ENCODE measurements at places on chromosomes 11 and 22.

DNA sequence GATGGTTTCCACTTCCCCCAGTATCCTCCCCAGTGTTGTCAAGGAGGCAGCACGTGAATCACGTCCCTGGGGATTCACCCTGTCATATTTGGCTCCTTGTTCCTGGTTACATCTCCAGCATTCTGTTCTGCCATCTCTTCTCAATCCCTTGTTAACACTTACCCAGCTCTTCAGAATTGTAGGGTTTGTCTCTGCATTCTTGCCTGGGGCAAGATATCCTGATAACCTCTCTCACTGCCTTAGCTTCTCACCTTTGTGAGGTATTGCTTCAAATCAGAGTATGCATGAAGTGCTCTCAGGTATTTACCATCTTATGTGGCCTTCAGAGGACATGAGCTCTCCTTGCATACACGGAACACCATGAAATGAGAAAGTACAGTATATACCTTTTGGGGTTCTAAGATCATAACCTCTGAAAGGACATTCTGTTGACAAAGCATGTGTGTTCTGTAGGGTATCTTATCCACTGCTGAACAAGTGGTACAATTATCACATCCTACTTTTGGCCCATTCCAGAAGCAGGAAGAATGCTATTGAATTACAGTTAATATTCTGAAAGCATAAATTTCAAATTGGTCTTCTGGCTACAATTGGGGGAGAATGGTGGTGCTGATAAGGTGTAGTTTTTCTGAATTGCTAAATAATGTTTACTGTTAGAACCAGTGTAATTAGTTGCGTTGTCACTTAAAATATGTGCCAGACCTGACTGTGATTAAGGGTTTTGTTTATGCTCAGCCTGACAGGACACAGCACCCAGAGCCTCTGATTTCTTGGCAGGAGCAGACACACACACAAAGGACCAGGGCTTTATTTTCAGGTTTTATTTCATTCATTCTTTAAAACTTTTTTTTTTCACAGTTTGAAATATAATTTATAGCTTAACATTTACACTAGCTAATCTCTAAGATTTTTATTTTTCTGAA lies 32.7 kb downstream of the VSTM5 start:
- DNase-seq, result no peak

DNA sequence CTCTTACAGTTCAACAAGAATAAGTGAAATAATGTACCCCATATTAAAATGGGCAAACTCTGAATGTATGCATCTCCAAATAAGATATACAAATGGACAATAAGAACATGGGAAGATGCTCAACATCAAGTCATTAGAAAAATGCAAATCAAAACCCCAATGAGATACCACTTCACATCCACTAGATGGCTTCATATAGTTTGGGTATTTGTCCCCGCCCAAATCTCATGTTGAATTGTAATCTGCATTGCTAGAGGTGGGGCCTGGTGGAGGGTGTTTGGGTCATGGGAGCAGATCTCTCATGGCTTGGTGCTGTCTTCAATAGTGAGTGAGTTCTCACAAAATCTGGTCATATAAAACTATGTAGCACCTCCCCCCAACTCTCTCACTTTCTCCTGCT lies 5.7 kb downstream of the MPZL2 start:
- DNase-seq, result no peak

DNA sequence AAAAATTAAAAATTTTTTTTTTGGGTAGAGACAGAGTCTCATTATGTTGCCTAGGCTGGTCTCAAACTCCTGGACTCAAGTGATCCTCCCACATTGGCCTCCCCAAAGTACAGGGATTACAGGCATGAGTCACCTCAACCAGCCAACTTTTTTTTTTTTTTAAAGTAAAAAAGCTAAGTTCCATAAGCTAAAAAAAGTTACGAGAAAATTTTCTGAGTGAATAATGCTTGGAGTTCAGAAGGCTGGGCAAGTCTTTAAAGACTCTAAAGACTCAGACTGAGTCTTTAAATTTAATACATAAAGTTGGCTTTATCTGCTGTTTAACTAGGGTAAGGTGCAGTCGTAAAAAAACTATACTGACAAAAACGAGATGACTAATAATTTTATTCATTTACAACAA lies 5.6 kb downstream of the DDX6 start:
- DNase-seq, result no peak

GRCh38 chr11:125300791-125301218 lies 136.3 kb downstream of the PKNOX2 start:
- DNase-seq, result no peak

DNA sequence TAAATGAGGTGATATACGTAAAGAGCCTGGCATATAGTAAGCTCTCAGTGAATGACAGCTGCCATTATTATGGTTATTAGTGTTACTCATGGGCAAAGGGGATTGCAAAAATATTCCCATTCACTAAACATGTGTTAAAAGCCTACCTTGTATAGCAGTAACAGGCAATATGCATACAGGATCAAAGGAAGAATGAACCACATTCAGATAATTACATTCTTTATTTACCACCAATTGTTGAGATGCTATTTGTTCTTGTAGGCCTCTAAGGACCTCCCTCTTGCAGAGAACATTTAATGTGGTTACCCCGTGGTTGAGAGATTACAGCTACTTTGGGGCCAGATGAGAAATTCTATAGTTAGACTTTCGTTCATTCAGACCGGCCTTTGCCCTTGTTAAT lies 82.7 kb upstream of the DRD2 start:
- DNase-seq, result no peak

DNA sequence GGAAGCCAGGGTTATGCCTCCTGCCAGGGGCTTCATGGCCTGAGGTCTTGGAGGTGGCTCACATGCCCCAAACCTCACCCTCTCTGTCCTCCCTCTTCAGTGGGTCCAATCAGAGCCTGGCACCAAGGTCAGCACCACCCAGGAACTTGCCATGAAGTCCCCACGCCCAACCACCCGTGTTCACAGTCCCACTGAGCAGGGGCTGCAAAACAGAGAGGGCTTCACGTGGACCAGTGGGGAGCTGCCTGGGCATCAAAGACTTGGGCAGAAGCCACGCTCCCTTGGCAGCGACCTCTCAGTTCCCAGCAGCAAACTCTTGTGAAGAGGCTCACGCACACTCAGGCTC lies 425.8 kb upstream of the B3GAT1 start:
- DNase-seq, result no peak

DNA sequence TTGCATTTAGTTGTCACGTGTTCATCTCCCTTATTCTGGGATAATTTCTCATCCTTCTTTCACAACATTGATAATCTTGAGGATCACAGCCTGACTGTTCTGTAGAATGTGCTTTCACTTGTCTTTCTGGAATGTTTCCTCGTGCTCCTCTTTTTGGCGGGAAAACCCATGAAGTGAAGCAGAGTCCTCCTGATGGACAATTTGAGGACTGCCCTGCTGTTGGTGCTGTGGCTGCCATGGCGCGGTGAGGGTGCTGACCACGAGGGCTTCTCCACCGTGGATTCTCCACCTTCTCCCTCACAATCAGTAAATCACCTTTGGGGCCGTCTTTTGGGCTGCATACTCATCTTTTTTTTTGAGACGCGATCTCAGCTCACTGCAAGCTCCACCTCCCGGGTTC lies 946.9 kb downstream of the BRD1 start:
- DNase-seq, result no peak

DNA sequence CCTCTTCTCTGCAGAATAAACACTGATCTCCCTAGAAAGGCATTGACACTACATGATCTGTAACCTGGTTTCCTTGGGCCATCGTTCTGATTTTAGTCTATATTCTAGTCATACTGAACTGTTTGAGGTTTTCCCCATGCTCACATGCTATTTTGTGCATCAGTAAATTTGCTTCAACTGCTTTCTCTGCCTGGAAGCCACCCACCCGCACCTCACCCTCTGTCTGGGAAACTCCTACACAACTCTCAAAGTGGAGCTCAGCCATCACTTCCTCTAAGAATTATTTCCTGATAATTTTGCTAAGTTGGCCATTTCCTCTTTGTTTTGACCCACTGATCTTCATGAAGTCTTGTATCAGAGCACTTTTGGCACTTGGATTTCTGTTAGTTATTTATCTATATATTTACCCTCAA lies 36.1 kb downstream of the MMP20 start:
- peak; percentile 14 for DNase-seq

DNA sequence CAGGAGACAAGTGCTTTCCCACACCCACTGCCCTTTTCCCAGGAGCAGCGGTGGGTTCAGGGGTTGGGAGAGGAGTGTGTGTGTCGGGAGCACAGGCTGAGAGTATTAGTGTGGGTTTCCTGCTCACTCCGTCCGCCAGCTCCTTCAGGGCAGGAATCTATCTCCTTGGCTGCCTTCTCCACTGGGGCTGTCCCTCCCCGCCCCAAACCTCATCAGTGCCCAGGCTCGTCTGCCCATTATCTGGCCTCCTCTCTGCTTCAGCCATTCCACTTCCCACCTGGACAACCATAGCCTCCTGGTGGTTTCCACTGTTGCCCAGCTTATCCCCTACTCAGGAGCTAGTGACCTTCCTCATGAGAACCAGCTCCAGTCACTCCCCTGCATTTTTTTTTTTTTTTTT lies 19.9 kb downstream of the ASPHD2 start:
- no peak for DNase-seq

DNA sequence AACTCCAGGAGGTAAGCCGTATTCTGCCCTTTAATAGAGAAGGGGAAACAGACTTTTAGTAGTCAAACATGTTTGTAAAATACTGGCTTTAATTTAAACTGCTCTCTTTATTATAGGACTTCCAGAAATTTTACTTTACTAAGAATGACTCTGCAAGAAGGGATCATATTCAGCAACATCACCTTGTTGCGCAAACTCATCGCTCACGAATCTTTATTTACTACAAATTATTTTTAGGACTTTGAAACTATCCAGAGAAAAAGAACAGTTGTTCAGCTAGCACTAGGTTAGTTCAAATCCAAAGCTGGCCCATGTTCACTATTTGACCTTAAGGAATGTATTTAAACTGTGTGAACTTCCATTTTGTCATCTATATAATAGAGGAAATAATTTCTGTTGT lies 498.3 kb upstream of the TENM4 start:
- DNase-seq, result no peak

GRCh38 chr22:45905326-45905923 lies 71.5 kb downstream of the WNT7B start:
- no peak for DNase-seq

GRCh38 chr11:103125462-103125861 lies 16.2 kb downstream of the DYNC2H1 start:
- DNase-seq, result no peak

GRCh38 chr11:58637371-58637770 lies 14.9 kb downstream of the CNTF start:
- no peak for DNase-seq

- no peak for DNase-seq
Observed at GRCh38 chr11:47333526-47333845, 19.0 kb downstream of the MYBPC3 start.

GRCh38 chr11:65424205-65425104 lies 1.9 kb downstream of the NEAT1 start:
- DNase-seq, result no peak

GRCh38 chr11:130078080-130078479 lies 8.4 kb downstream of the APLP2 start:
- DNase-seq, result no peak

GRCh38 chr11:99246199-99246598 lies 225.4 kb downstream of the CNTN5 start:
- DNase-seq, result no peak

DNA sequence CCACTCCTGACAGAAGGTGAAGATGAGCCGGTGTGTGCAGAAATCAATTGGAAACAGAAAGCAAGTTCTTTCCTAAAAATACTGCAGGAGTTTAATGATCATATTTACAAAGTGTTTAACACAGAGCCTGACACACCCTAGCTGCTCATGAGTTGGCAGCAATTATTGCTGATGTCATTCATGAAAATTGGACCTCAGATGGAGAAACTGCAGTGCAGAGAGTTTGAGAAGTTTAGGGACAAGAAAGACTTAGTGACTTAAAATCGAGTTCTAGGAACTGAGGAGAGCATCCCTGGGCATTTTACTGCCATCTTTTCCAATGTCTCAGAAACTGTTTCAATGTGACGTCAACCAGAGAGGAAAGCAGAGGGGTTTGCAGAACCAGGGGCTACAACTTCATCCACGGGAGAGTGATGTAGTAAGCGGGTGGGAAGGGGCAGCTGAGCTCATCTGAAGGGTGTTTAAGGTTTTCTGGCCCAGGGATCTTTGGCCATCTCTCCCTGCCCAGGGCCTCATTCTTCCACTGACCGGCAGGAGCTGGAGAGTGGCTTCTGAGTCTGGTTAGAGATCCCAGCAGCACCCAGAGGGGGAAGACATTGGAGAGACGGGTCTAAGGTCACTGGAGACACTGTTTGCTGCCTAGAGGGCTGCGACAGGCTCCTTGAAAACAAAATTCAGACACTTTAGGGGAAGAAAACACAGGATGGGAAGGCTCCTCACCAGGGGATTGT lies 21.1 kb upstream of the IGLL5 start:
- no peak for DNase-seq

GRCh38 chr11:13216711-13217075 lies 60.9 kb upstream of the BMAL1 start:
- DNase-seq, result no peak

- DNase-seq, result no peak
Observed at GRCh38 chr11:86806903-86807302, 6.6 kb downstream of the PRSS23 start.

GRCh38 chr22:43441216-43441615 lies 29.4 kb downstream of the MPPED1 start:
- DNase-seq, result no peak

- DNase-seq, result peak; percentile 79
Observed at GRCh38 chr22:21646608-21647590, 4.8 kb downstream of the SDF2L1 start.

GRCh38 chr11:103935219-103935618 lies 101.2 kb upstream of the DDI1 start:
- DNase-seq, result no peak

- no peak for DNase-seq
Observed at GRCh38 chr11:85772695-85773094, 38.2 kb downstream of the SYTL2 start.

- no peak for DNase-seq
Observed at GRCh38 chr11:36192425-36193289, 96.6 kb downstream of the COMMD9 start.

GRCh38 chr22:50060441-50061140 lies 2.5 kb upstream of the TTLL8 start:
- no peak for DNase-seq

DNA sequence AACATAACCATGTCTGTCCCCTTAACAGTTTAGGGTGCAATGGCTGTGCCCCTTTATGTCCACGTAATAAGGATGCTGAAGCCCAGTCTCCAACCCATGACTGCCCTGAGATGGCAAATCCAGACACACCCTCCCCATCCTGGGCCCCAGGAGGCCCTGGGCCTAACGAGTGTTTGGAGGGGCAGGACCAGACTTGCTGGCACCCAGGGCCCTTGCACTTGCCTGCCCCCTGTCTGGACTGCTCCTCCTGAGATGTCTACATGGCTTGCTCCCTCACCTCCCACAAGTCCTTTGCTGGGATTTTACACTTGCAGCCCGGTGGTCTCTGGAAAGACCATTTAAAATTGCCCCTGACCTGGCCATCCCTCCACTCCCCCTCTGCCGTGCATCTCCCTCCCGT lies 132.2 kb upstream of the NECTIN1 start:
- DNase-seq, result no peak
